ENCODE measurements at places on chromosomes 5 and 9.

GRCh38 chr9:31541721-31542281, 842.6 kb upstream of the ACO1 start:
- DNase-seq, result no peak

DNA sequence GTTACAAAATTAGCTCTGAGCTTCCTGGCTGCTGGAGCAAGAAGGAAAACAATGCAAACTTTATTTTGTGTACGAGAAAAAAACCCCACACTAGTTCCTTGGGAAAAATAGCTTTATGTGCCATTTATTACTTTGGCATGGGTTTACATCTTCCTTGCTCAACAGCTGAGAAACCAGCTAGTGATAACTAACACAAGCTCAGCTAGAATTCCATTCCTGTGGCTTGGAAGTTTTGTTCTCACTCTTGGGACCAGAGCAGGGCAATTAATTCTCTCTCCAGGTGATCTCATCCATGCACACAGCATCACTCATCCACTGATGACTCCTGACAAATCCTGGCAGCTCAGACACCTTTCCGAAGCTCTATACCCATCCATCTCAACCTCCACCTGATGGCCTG, 104.1 kb downstream of the CRB2 start:
- no peak for DNase-seq

DNA sequence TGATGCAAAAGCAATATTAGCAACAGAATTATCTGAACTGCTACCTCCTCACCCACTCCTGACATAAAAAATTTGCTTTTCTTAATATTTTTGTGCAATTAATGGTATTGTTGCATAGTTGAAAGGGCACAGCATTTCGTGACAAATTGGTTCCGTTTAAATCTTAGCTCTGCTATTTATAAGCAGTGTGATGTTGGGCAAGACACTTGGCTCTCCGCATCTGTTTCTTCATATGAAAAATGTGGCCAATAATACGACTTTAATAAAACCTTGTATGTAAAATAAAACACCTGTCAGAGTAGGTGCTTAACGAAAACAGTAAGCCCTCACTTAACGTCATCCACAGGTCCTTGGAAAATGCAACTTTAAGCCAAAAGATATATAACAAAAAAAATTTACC, 4.2 kb downstream of the TMEM167A start:
- no peak for DNase-seq

DNA sequence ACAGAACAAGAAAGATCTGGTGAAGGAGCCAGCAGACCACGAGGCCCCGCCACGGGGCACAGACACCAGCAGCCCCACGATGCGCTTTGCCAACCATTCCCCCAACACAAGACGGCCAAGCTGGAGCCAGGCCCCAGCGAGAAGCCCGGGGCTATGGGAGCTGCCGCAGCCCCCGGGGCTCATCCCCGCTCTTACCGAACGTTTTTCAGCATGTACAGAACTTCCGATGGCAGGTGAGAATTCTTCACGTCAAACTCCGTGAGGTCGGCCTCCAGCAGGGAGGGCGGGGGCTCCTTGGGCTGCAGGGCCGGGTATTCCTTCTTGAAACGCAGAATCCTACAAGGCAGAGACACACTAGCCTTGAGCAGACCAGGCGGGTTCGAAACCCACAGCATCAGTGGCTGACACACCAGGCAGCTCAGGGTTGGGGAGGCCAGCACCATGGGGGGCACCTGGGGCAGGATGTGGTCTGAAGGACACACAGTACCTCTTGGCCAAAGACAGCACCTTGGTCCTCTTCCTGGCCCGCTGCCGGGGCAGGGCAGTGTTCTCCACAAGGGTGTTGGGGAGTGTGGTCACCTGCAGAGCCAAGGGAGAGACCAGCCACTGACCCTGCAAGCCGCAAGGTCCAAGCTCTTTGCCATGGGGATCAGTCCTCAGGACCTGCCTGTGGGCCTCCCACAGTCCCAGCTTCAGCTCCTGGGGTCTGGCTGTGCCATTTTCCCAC, 6.8 kb downstream of the PNPLA7 start:
- DNase-seq, result no peak

Measured in NCI-H2171 treated with DMSO at 0.1 percent for 48 hours (cell line).